ENCODE measurements at places on chromosomes 2 and 18. TPM values are rescaled to one million over a fixed set of nuclear protein-coding genes. Genes with fewer than 3 reads are reported as not detected.
A peak's percentile ranks its signal among the peaks of the same experiment; 100 is the strongest.

GRCh38 chr2:111685342-111685741 lies 198.7 kb downstream of the ANAPC1 start:
- DNase-seq: no peak

DNA sequence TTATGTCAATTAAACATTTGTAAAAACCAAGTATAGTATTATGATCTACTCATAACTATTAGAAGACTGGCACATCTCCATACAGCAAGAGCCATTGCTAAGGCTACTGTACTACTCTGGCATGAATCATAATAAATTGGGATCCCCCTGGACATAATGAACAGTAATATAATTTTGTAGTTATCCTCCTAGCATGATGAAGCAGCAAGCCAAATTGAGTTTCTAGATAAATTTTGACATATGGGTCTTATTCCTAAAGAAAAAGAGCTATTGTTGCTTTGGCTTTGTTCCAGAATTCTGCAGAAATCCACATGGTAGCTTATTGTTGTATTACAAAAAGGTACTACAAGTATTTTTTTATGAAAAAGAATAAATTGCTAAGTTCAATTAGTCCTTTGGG lies 204.3 kb downstream of the CAMKMT start:
- DNase-seq: no peak

DNA sequence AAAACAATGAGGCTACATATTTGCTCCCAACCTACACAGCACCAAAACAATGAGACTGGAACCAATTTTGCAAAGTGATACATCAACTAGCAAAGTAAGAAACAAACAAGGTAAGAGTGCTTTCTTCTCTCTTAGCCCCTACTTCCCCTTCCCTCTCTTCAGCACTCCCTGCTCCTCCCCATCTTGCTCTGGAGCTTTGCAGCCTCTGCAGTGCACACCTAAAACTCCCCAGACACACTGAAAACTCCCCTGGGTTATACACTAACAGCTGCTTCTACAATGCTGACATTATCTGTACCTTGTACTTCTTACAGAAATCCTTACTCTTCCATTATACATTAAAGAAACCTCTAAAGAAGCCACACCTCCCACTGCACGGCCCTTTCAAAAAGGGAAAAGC lies 93.7 kb downstream of the RBMS1 start:
- DNase-seq: no peak

GRCh38 chr18:68033466-68033865 lies 516.9 kb upstream of the DSEL start:
- DNase-seq: no peak

GRCh38 chr2:18482666-18483065 lies 77.8 kb downstream of the RDH14 start:
- no peak for DNase-seq

DNA sequence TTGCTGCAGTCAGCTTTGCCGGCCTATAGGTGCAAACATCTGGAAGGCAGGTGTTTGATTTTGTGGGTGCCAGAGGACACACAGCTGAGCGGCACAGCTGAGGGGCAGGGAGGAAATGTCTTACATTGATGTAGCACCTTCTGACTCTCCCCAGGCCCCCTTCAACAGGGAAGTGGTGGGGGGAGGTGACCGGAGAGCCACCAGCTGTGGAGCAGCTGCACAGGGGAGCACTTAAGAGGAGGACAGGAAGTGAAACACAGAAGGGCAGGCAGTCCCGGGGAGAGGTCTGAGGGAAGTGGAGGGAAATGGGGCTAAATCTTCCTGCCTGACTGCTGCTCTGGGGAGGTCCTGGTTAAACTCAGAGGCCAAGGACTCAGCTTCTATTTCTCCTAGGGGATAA lies 409.1 kb downstream of the TNS1 start:
- DNase-seq: no peak

DNA sequence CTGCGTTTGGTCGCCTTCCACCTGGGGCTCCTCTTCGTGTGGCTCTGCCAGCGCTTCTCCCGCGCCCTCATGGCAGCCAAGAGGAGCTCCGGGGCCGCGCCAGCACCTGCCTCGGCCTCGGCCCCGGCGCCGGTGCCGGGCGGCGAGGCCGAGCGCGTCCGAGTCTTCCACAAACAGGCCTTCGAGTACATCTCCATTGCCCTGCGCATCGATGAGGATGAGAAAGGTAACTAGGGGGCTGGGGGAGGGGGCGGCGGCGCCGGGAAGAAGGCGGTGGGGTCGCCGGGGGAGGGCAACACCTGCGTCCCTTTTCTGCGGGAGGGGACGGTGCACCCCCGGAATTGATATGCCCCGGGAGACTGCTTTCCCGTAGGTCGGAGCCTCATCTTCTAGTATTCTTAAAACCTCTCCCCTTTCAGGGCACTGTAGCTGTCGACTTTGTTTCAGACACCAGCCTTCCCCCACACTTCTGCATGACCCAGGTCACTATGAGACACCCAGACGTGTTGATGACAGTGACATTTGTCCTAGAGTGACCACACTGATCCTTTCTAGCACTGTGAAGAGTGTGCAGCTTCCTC lies 755 bp downstream of the SPAST start:
- DNase-seq: peak; percentile 49

- no peak for DNase-seq
Observed at GRCh38 chr2:115071534-115071933, 629.1 kb downstream of the DPP10 start.

- no peak for DNase-seq
Observed at GRCh38 chr2:216992056-216992675, 132.3 kb upstream of the TNP1 start.

GRCh38 chr2:229335877-229336346 lies 64.8 kb upstream of the PID1 start:
- DNase-seq: no peak

GRCh38 chr2:64704161-64704560 lies 50.4 kb upstream of the SERTAD2 start:
- DNase-seq: no peak

DNA sequence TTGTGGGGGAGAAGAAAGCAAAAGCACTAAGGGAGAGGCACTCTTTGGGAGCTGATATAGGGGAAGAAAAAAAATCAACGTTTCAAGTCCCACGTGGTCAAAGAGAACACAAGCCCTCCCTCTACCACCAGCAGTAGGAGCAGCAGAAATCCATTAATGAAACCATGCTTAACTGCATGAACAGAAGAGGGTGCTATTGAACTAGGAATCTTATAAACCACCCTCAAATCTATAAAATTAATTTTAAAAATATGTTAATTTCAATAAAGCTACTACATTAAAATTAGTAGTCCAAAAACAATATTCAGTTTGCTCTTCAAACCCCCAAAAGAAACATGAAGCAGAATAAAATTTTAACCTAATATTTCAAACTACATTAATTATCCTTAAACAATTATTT lies 147.8 kb downstream of the TMEM18 start:
- peak; percentile 10 for DNase-seq

GRCh38 chr2:240649331-240649730 lies 24.1 kb downstream of the GPR35 start:
- no peak for DNase-seq

- DNase-seq: no peak
Observed at GRCh38 chr2:212381428-212382102, 157.0 kb downstream of the ERBB4 start.

- DNase-seq: no peak
Observed at GRCh38 chr2:122703676-122704075, 948.2 kb downstream of the TSN start.

DNA sequence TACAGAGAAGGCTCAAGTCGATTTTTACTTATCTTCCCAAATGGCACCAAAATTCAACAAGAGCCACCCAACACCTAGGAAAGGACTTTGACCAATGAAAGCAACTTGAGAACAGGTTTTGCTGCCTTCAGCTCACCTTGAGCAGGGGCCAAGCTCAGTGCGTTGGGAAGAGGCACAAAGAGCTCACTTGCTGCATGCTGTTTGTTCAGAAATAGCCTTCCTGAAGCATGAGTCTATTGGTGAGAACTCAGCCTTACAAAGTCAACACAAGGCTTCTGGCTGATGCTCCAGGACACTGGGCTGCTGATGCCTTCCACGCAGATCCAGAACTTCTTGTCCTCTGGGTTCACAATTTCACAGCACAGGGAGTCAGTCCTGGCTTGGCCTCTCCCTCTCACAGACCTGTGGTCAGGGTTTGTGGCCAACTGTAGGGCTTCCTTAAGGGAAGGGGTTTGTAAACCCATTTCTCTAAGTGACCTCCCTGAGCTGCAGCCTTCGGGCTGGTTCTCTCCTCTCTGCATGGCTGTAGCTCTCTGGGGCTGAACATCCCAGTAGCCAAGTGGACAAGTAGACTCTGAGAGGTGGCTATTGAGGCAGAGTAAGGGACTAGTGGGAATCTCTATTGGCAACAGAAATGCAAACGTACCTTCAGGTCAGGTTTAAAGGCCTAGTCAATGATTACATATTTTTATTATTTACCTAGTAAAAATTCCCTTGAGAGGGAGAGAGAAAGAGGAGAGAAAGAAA lies 124.7 kb upstream of the GATA6 start:
- DNase-seq: no peak

- no peak for DNase-seq
Observed at GRCh38 chr2:85828725-85829124, 60.1 kb downstream of the ST3GAL5 start.

- DNase-seq: no peak
Observed at GRCh38 chr2:118124288-118124891, 36.1 kb downstream of the INSIG2 start.

DNA sequence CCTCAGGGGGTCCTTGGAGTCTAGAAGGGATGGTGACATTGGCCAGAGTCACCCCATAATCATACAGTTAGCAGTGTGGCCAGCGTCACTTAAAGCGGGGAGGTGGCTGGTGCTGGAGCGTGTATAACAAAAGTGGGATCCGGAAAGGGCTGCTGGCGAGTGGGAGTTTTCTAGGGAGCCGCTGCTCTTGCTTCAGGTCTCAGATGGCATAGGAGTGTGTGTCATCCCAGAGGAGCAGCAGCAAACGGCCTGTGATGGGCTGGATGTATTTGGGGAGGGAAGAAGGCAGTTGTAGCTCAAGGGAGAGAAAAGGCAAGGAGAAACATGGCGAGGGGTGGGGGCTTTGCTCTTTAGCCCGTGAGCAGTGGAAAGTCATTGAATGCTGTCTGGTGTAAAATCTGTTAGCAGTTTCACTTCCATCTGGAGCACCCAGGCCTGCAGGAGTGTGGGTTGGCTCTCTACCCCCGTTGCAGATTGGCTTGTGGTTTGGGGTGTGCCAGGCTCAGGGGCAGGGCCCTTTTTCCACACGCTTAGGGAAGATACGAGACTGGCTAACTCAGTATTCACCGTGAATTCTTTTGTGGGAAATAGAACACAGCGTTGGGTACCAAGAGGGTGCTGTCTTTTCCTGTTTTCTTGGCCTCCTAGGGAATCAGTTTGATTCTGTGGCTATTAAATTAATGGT lies 120.5 kb downstream of the AGAP1 start:
- no peak for DNase-seq

GRCh38 chr2:43340945-43341356 lies 114.5 kb upstream of the ZFP36L2 start:
- DNase-seq: no peak

- DNase-seq: no peak
Observed at GRCh38 chr2:176704282-176704858, 435.1 kb downstream of the MTX2 start.

GRCh38 chr2:54977149-54977548 lies 73.1 kb downstream of the RTN4 start:
- DNase-seq: no peak

DNA sequence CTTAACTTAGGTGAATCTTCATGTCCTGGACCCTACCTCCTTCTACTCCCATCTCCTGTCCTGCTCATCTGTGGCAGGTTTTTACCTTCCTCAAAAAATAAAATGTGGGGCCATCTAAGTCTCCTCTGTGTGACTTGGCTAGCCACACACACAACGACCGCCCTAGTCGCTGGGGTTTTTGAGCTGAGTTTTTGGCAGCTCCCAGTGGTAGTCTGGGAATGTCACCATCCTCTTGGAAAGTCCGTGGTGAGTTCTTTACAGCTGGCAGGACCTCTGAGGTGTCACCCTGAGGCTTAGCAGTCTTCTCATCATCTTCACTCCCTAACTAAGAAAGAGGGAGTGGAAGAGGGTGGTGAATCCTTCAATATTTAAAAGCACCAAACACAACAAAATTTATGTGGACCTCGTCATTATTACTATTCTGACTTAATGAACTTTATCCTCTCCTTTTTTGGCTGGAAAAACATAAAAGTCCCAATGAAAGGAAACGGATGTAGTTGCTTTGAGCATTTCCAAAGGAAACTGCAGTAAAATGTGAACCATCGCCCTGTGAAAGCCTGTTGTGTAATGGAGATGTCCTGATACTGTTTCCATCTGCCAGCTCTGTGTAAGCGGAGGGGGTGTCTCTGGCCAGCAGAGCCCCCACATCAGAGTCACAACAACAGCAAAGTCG lies 78.6 kb downstream of the VAPA start:
- DNase-seq: no peak

DNA sequence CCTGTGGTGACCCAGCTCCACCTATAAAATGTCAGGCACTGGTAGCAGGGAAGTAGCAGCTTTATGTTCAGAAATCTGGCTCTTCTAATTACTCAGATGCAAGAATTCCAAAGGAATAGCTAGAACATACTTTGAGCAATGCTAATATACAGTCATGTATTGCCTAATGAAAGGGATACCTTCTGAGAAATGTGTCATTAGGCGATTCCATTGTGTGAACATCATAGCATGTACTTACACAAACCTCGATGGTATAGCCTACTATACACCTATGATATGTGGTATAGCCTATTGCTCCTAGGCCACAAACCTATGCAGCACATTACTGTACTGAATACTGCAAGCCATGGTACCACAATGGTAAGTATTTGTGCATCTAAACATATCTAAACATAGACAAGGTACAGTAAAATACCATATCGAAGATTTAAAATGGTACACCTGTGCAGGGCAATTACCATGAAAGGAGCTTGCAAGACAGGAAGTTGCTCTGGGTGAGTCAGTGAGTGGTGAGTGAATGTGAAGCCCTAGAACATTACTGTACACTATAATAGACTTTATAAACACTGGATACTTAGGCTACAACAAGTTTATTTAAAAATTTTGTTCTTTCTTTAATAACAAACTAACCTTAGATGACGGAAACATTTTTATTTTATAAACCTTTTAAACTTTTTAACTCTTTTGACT lies 50.3 kb upstream of the ETAA1 start:
- DNase-seq: no peak

GRCh38 chr2:48504647-48505327 lies 25.2 kb upstream of the STON1 start:
- no peak for DNase-seq

DNA sequence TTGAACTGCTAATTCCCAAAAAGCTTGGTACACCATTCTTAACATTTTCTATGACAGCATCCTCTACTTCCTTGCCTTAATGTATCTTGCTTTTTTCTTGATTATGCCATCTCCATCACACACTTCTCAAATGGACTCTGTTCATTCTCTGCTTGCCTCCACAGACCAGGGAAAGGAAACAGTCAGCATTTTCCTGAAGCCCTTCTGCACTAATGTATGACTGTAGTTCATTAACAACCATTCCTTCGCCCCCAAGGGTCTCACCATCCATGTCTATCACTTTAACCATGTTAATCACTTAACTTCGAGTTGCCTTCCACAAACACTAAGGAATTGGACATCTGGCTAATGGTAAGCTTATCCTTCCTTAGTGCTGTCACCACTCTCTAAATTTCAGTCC lies 54.8 kb downstream of the COBLL1 start:
- no peak for DNase-seq

The RAB17 gene
- not detected for total RNA-seq

The CELF4 gene
- total RNA-seq: not detected

The LCT gene
- total RNA-seq: not detected

The WIPF1 gene
- total RNA-seq: not detected

The GKN1 gene
- total RNA-seq: not detected

The FBLN7 gene
- not detected for total RNA-seq

The MFSD6 gene
- not detected for total RNA-seq

The MARCHF4 gene
- 0.14 TPM for total RNA-seq

Measured in G401 (cell line).